ENCODE measurements at places on chromosomes 3 and 15.
A peak's percentile ranks its signal among the peaks of the same experiment; 100 is the strongest.

- no peak for DNase-seq
Measured at GRCh38 chr3:143769616-143770015, 78.7 kb downstream of the SLC9A9 start.

DNA sequence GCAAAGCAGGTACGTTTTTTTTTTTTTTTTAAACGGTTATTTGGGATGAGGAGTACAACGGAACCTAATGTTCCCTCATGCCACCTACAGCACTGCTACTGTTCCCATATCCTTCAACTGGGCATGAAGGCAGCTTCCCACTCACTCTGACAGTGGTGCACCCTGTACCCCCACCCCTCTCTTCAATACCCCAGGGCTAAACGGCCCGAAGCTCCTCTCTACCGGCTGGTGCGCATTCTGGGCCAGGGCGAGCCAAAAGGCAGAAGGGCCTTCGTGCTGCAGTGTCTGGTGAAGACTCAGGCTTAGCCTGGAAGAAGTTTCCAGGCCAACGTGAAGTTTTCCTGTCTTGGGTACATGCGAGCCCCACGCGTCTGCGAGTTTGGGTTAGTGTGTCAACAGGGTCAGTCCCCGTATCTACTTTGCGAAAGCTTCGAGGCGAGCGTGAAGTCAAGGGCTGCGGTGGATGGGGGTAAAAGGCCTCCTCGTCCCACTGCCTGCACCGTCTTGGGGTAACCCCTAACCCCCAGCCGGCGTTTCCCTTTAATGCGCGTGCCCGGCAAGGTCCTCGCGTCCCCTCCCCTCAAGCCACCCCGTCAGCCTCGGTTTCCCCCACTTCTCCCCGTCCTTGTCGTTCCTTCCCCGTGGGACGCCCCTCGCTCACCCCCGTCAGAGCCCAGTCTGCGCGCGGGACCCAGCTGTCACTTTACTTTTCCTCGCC lies 765 bp upstream of the UBE2E2 start:
- no peak for DNase-seq

GRCh38 chr3:112734171-112734570 lies 93.2 kb upstream of the CCDC80 start:
- no peak for DNase-seq

GRCh38 chr15:101022876-101023275 lies 103.7 kb downstream of the LRRK1 start:
- no peak for DNase-seq

GRCh38 chr15:26261966-26262365 lies 398.8 kb upstream of the ATP10A start:
- no peak for DNase-seq

DNA sequence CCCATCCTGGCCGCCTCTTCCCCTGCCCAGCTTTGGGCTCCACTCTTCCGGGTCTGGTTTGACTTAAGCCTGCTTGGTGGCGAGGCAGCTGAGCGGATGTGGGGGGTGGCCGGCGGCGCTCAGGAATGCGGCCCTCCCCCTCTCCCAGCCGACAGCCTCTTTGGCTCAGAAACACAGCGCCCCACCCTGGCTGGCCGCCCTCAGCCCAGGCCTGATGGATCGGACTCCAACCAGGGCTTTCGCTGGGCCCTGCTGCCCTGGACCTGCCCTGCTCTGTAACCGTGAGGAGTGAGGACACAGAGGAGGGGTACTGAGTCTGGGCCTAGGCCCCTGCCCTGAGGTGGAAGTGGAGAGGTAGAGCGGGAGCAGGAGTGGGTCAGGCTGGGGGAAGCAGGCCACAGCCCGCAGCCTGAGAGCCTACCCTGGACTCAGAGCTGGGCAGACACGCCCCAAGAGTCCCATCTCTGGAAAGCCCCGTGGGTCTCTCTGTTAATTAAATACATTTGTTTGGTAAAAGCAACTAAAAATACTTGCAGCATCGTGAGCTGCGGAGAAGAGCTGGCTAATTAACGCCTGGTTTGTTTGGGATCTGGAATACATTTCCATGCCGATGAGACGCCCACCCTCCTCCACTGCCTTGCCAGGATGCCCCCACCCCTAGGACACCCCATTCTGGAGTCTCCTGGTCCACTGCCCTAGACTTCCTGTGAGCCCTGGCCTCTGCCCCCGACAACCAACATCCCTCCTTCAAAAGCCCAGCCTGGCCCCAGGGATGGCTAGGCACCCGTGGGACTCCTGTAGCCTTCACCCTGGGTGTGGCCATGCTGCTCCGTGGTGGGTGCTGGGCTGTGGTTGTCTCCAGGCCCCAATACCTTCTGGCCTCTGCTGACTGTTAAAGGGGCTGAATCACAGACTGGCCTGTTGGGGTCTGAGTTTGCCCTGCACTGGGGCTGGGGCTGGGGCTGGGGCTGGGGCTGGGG lies 19.6 kb downstream of the PLXNA1 start:
- no peak for DNase-seq

DNA sequence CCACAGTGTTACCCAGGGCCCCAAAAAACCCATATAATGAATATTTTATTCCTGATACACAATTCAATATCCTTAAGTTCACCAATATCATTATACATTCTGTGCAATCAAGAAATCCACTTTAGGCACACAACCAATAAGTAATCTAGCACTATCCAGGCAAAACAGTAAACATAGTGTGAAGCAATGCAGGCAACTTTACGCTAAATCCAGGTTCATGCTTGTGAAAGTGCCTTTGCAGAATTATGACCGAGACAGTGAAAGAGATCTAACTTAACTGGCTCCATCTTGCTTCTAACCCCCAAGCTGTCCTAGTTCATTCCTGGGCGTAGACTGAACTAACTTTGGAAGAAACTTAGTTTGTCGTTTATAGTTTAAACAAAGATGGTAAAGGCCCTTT lies 34.2 kb upstream of the INO80 start:
- no peak for DNase-seq

- DNase-seq, result no peak
Measured at GRCh38 chr15:47661661-47662180, 55.6 kb upstream of the SEMA6D start.

- no peak for DNase-seq
Measured at GRCh38 chr15:43775411-43775965, 1.3 kb downstream of the ELL3 start.

DNA sequence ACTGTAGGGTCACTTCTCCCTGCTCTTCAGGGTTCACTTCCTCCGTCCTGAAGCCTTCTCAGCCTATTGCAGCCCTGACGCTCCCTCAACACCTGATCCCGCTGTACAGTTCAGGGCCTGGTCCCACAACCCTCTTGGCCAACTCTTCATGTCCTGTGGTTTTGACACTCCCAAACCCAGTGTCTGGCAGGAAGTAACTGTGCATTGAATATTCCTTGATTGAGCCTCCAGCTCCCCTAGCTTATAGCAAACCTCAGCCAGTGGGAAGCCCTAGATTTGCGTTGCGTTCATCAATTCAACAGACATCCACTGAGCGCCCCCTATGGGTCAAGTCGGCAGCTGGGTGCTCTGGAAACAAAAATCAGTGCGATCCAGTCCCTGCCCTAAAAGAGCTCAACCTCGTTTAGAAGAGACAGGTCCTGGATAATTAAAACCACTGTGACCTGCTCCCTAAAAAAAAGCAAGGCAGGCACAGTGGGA lies 13.5 kb downstream of the UBAP1L start:
- DNase-seq, result peak; percentile 55

- no peak for DNase-seq
Measured at GRCh38 chr15:33699691-33700447, 268.4 kb upstream of the CHRM5 start.

DNA sequence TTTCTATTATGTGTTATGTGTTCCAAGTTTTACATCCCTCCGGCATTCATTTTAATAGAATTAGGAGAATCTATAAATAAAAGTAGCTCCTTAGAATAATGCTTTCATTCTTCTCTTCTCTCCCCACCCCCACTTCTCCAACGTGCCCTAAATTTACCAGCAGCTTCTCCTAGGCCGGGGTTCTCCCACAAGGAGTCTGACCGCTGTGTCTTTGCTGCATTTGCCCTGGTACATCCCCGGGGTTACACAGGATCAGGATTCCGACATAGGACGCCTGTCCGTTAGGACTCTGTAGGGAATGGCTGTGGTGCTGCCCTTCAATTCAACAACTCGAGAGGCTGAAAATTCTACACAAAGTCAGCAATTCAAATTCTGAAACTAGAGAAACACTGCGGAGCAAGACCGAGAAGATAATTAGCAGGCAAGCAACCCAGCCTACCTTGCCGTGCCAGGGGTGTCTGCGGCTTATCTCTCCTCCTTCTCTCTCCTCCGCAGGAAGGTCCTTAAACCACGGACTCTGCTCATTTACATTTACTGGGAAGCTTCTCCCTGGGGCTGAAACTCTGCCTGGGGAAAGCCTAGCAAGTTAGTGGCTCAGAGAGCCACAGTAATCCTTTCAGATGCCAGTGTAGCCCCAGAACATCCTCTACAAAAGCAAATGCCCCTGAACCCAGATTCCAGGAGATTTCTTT lies 18.8 kb downstream of the PCSK6 start:
- DNase-seq, result no peak

GRCh38 chr3:21534462-21534861 lies 216.5 kb downstream of the ZNF385D start:
- no peak for DNase-seq

- DNase-seq, result peak; percentile 30
Measured at GRCh38 chr3:183513046-183513706, 42.3 kb downstream of the KLHL6 start.

DNA sequence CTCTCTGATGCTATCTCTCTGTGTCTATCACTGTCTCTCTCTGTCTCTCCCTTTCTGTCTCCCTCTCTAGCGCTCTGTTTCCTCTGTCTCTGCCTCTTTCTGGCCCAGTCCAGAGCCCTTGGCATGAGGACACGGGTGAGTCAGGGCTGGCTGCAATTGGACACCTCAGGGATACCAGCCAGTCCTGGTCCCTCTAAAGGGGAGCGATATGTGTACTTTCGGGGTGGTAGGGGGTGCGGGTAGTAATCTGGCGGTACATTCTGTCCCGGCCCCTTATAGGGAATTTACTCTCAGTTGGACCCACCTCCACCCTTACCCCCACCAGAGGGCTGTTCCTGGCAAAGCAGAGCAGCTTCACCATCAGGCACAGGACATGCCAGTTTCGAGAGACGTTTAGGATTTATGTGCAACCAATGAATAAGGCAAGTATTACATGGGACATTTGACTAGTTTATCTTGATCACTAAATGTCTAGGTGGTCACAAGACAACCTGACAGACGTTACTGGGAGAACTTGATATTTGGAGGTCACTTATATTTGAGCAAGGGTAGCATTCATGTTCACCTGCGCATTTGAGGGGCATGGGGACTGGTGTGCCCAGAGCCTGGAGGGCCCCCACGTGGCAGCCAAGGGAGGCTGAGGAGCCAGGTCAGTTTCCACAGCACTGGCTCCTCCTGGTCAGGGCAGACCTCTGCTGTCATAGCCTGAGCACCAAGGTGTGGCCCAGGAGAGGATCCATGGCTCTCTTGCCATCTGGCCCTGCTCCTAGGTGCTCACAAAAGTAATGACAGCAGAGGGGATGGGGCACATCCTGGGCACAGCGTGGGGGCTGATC lies 256.1 kb downstream of the PLCL2 start:
- no peak for DNase-seq

GRCh38 chr3:189586941-189587663 lies 44.1 kb upstream of the TP63 start:
- DNase-seq, result no peak

DNA sequence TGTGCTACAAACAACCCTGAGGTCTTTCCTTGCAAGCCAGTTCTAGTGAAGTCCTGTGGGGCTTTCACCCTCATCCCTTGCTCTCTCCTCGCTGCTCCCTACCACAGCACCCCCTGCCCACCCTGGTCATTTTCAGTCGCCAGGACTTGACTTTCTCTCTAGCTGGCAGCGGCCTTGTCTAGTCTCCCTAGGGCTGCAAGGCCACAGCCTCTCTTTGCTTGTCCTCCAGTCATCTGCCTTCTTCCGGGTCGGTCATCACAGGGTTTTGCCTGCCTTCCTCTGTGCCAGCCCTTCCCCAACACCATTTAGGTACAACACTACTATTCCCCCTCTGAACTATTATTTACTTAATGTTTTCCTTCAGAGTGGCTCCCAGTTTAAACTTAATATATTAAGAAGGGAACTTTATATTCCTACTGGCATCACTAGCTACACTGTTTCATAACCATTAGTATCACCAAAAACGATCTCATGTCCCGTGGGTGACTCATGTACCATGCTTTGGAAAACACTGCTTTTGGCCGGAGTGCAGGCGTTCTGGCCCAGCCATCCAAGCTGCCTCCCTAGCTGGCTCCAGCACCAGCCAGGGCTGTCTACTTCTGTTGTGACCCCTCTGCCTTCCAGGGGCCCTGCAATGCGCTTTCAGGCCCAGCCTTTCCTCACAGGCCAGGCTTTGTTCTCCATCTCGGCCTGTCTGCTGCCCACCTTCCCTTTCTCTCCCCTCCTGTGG lies 21.4 kb downstream of the FAH start:
- no peak for DNase-seq

DNA sequence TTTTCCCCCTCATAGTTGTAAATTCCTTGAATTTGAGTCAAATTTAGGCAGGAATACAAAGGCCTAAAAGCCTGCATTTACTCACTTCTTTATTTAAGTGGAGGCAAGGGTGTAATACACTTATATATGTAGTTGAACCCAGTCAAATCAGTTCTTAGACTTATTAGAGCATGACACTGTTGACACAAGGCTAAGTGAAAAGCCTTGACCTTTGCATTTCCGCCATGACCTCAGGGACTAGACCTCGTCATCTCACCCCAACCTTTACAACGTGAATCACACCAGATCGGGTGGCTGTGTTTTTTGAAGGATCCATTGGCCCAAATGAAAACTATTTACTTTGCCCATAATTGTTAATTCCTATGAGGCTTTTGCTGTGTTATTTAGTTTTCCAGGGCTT lies 774.4 kb downstream of the ROBO1 start:
- no peak for DNase-seq

DNA sequence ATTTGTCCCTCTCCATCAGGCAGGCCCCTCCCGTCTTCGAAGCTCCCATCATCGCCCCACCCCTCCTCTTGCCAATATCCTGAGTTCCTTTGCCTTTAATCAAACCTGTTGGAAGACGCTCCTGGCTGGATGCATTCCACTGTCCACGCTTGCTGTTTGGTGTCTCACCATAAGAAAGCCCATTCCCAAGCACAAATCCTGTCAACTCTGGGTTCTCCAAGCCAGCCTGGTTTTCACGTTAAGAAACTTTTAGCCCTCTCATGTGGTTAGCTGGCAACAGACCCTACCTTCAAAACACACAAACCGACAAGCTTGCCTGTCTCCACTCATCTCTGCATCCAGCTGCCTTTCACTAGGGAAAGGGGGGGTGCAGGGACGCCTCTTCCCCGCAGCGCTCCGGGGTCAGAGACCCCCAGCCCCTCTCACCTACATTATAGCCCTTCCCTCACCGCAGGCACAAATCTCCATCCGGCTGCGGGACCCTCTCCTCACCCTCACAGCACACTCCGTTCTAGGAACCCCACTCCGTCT lies 1.1 kb downstream of the GORASP1 start:
- no peak for DNase-seq

DNA sequence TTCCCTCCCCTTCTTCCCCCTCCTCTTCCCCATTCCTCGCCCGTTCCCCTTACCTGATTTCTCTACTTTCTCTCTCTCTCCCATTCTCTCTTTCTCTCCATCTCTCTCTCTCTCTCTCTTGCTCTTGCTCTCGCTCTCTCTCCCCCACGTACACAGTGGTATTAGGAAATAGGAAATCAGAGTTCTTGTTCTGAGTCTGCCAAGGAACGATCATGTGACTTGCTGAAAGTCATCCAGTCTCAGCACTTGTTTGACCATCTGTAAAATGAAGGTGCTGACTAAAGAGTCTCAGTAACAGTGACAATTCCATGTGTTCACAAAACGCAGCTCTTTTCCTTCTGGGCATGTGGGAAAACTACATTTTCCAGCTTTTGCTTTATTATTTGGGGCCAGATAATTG lies 445.0 kb upstream of the TGFBR2 start:
- no peak for DNase-seq

GRCh38 chr3:103167850-103168249 lies 733.0 kb downstream of the ZPLD1 start:
- no peak for DNase-seq

GRCh38 chr3:85180-85579 lies 111.4 kb upstream of the CHL1 start:
- no peak for DNase-seq
